T-helper 1 cell (primary cell): ENCODE measurements at places on chromosomes 5 and 9.
A peak's percentile ranks its signal among the peaks of the same experiment; 100 is the strongest.

GRCh38 chr5:14644623-14645237 is 19.8 kb upstream of the OTULIN start:
- no peak for DNase-seq

GRCh38 chr5:79488058-79488457 is 25.9 kb downstream of the HOMER1 start:
- no peak for DNase-seq

- DNase-seq = peak; percentile 8
Observed at GRCh38 chr9:87667164-87667738, 58.7 kb upstream of the CTSL start.

DNA sequence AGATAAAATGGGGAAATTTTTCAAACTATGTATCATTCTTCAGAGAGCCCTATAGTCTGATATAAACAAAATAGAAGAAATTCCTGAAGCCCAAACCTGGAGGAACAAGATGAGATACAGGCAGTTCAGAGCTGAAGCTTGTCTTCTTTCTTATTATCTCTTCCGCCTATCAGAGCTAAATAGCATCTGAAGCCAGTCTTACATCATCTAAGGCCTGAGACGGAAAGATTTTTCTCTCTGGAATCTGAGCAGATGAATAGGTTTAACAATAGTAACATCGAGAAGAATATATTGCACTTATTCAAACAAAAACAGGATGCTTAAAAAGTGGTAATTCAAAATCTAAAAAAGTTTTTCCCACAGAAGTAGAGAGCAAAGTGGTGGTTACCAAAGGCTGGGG is 59.8 kb downstream of the LPAR1 start:
- DNase-seq = no peak

- DNase-seq = no peak
Observed at GRCh38 chr9:96217294-96217707, 84.7 kb downstream of the HSD17B3 start.

DNA sequence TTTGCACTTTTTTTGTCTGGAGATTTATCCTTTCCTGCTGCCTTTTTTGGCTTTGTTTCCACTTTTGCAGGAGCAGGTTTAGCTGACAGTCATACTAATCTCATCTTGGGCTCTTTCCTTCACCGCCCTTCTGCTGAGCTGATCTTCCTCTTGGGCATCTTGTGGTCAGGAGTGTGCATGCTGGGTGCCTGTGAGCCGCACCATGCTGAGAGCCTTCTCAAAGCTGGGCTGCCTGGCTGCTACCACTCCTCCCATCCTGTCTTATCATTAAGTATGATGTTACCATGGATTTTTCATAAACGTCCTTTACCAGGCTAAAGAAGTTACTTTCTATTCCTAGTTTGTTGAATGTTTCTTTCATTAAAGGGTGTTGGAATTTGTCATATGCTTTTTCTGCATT is 49.5 kb upstream of the MCCC2 start:
- DNase-seq = no peak

GRCh38 chr5:87400305-87400899 is 12.3 kb downstream of the CCNH start:
- no peak for DNase-seq

DNA sequence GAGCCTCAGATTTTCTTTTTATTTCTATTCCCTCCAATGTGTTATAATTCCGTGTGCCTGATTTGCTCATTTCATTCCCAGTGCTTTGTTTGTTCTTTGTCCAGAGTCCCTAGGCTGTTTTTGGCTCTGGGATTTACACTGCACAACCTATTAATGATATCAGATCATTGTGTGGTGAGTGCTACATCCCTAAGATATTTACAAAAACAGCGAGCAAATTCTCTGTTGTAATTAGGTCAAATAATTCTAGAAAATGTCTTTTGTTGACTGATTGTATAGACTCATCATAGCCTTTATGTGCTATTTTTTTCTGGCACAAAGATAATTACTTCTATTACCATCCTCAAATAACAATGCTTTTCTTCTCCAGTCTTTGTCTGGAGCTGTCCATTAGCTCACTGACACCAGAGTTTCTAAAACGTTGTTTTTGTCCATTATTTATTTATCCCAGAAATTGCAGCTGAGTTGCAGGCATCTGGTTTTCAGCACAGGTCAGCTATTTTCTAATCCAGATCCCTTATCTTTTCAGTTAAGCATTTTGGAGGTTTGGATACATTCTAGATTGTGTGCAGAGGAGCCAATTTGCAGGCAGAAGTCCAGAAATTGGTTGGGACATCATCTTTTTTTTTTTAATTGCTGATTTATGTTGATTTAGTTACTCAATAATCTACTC is 379.9 kb upstream of the DMAC1 start:
- no peak for DNase-seq

GRCh38 chr9:17859228-17859627 is 280.4 kb downstream of the SH3GL2 start:
- DNase-seq = no peak

GRCh38 chr9:97984188-97985057 is 1.3 kb downstream of the ANP32B start:
- DNase-seq = peak; percentile 69

DNA sequence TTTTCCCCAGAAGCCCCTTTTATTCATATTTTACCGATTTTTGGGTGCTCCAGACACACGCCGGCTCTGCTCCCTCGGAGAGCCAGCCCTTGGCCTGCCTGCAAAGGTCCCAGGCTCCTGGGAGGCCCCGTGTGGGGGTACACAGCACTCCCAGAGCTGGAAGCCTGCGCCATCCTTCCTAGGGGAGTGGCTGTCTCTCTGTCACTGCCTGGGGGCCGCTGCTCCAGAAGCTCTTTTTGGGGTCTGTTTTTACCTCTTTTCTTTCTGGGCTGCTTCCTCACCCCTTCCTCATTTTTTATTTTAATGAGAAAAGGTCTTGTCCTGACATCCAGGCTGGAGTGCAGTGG is 119.1 kb upstream of the COL5A1 start:
- DNase-seq = no peak

GRCh38 chr9:96500696-96501632 is 51.0 kb downstream of the HABP4 start:
- no peak for DNase-seq

- DNase-seq = no peak
Observed at GRCh38 chr5:6287176-6287575, 91.2 kb downstream of the MED10 start.

- DNase-seq = no peak
Observed at GRCh38 chr5:135210286-135211055, 176.4 kb upstream of the PITX1 start.

GRCh38 chr9:100428871-100429654 is 2.1 kb downstream of the MSANTD3 start:
- DNase-seq = no peak

GRCh38 chr5:71651579-71651978 is 64.4 kb downstream of the MCCC2 start:
- no peak for DNase-seq

DNA sequence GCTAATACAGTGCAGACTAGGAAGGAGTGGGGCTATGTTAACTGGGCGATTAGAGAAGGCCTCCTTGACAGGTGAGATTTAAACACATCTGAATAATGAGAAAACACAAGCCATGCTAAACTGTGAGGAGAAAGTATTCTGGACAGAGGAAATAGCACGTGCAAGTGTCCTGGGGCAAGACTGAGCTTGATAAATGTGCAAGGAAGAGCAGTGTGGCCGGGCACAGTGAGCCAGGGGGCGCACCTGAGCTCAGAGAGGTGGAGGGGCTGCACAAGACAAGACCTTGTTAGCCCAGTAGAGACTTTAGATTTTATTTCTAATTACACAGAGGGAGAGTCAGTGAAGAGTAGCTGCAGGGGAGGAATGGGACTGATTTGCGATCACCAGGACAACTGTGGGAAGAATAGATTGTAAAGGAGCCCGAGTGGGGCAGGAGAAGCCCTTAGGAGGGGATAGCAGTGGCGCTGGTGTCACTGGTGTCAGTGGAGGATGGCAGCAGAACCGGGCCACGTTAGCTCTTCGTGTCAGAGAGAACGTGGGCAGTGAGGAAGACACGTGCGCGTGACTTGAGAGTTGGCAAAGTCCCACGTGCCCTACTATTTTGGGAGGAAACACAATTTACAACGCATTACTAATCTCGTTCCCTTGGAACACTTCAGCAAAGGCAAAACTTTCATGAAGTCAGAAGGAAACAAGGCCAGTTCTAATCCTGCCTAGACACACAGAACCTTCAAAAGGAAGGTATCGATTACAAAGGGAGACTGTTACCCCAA is 17.9 kb upstream of the C5orf47 start:
- DNase-seq = no peak

- no peak for DNase-seq
Observed at GRCh38 chr5:140365282-140365681, 5.3 kb downstream of the SLC4A9 start.

- DNase-seq = no peak
Observed at GRCh38 chr5:10793785-10794184, 32.8 kb upstream of the DAP start.

DNA sequence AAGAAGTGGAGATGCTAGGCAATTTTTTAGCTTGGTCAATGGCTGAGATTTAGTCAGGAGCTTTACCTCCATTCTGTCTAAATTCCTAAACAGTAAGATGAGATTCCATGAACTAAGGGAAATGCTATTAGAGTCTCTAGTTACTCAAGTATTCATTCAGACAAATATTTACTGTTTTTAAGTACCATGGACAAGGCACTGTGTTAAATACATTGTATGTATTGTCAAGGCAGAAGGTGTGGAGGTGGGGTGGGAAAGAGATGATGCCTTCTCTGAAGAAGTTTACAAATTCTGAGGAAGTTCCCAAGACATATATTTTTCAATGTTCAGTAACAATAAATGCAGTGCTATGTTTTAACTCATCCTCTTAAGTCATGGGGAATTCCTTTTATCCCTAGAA is 459.9 kb upstream of the NMUR2 start:
- DNase-seq = no peak

DNA sequence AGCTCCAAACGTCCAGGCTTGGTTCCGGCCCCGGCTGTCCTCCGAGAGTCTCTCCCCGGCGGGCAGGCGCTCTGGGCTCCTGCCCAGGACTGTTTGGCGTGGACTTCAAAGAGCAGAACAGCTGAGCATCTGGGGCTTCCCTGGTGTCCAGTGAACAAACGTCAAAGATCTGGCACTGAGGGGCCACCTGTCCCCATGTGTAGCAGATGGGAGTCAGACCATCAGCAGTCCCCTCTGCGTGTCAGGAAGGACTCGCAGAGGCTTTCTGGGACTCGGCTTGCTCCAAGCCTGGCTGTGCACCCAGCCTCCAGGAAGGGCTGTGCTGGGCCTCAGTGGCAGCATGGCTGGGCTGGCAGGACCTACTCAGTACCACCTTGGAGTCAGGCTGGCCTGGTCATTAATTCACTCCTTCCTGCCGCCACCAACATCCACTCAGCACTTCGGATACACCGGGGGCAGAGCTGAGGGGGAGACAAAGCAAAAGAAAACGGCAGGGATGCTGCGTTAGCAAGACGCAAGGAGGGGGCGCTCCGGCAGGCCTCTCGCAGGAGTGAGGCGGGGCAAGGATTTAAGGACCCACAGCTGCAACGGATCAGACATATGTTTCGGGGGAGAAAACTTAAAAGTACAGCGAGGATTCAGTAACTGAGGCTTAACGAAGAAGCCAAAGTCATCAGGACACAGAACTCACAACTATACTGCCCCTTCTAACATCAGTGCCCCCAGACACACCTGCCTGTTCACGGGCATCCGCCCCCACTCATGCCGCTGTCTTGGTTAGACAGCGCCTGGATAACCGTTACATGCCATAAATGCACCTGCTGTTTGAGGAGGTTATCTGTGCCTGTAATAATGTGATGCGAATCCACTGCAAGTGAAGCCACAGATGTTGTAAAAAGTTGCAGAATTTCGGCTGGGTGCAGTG is 164.5 kb upstream of the PHYKPL start:
- no peak for DNase-seq

DNA sequence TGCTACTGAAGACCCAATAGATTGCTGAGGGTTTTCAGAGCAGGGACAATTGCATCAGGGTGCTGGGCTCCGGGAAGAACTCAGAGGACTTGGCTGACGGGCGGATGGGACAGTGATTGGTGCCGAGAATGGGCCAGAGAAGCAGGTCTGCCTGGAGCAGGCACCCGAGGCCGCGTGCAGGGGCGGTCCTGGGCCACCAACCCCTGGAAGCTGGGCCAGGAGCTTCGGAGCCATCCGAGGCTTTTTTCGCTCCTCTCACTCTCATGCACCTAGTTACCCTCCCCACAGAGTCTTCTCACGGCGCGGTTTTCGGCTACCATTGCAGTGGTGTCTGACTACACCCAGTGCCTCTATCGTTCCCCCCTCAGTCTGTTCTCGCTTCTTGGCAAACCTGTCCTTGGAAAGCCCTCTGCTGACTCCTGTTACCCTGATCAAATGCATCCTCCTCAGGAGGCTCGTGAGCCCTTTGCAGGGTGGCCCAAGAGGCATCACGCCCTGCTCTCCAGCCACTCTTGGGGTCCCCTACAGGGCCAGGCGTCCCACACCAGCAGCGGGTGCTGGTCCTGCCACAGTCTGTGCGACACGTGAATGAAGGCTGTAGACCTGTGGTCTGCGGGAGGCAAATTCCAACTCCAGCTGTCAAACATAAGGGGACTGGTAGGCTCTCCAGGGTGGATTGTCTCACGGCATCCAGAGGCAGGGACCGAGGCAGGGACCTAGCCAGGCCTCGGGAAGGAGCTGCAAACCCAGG is 1.2 kb upstream of the CLPTM1L start:
- DNase-seq = no peak

- DNase-seq = no peak
Observed at GRCh38 chr9:94952565-94953373, 226.3 kb downstream of the AOPEP start.

- DNase-seq = no peak
Observed at GRCh38 chr5:159785656-159786055, 130.6 kb upstream of the ADRA1B start.

GRCh38 chr9:110655754-110656641 is 12.6 kb upstream of the MUSK start:
- DNase-seq = no peak
